CD4-positive, CD25-positive, alpha-beta regulatory T cell (primary cell): ENCODE measurements at places on chromosomes 11 and 22. TPM values are rescaled to one million over a fixed set of nuclear protein-coding genes. Genes with fewer than 3 reads are reported as not detected.

The WBP2NL gene
- total RNA-seq = 2.9 TPM

The PATE2 gene
- not detected for total RNA-seq

DNA sequence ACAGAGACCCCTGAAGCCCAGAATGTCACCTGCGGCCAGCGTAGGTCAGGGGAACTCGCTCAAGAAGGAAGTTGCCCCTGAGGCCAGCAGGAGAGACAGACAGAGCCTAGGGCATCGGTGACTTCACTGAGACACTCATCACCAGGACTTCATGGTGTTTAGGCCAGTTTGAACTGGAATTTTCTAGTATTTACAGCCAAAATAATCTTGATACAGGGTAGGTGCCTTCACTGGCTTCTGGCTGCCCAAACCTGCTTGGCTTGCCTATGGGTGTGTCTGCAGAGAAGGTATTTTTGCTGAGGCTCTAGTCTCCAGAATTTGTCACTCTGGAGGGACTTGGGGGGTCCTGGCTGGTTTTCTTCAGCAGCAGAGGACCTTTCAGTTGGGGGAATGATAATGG is 86.6 kb downstream of the FBXO7 start:
- DNase-seq = no peak

GRCh38 chr11:57601297-57601696 is 3.8 kb downstream of the SERPING1 start:
- DNase-seq = no peak

- no peak for DNase-seq
Measured at GRCh38 chr22:25069758-25070481, 117.4 kb downstream of the KIAA1671 start.
